ENCODE measurements at places on chromosomes 7 and 10.

DNA sequence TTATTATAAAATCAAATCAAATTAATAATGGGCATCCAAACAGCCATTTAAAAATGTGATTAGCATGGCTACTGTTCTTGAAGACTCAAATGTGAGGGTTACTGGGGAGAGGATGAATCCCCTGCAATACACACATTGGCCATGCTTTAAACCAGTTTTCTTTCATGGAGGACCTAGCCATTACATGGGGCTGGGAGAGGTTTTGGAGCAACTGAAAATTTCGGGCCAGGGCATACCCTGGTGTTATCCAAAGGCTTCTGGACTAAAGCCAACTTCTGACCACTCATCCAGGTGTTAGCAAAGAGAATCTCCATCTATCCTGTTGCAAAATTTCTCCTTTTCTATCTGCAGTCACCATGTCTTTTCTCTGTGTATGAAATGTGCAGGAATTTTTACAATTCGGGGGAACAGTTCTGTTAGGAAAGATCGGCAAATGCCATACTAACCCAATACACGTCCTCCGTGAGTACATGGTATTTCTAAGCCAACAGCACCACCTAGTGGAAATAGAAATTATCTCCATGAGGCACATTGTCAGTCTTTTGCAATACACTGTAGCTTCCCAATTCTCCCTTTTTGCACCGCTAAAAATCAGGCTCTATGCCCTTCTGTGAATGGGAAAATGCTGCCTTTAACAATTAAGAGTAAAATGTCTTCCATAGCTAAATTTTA, 47.0 kb upstream of the ZNF107 start:
- peak; percentile 8 for DNase-seq

DNA sequence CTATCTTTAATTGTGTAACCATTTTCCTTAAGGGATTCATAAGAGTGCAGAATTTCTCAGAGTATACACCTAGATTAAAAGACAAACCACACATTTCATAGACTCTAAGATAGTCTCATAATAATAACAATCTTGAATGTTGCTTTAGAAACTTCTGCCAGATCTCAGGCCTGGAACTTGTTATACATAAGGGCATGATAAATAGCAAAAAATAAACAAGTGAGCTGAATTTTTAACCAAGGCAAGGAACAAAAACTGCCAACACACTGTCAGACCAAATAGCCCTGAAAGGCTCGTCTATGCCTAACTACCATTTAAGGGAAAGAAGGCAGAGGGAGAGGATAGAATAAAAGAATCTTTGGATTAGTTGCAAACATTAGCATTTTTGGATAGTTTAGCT, 65.8 kb upstream of the SEMA3C start:
- DNase-seq, result no peak

DNA sequence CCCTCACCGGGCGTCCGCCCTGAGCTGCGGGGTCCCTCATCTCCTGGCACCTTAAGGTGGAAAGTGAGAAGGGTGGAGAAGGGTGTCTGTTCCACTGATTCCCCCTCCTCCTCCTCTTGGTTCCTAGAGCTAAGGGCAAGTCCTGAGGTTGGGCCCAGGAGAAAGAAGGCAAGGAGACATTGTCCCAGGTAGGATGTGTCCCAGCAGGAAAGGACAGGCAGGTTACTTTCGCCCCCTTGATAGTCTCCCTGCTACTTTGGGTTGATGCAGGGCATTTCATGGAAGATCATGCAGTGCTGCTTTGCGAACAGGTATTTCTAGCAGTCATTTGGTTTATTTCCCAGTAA, 582 bp downstream of the STEAP2 start:
- DNase-seq, result no peak

DNA sequence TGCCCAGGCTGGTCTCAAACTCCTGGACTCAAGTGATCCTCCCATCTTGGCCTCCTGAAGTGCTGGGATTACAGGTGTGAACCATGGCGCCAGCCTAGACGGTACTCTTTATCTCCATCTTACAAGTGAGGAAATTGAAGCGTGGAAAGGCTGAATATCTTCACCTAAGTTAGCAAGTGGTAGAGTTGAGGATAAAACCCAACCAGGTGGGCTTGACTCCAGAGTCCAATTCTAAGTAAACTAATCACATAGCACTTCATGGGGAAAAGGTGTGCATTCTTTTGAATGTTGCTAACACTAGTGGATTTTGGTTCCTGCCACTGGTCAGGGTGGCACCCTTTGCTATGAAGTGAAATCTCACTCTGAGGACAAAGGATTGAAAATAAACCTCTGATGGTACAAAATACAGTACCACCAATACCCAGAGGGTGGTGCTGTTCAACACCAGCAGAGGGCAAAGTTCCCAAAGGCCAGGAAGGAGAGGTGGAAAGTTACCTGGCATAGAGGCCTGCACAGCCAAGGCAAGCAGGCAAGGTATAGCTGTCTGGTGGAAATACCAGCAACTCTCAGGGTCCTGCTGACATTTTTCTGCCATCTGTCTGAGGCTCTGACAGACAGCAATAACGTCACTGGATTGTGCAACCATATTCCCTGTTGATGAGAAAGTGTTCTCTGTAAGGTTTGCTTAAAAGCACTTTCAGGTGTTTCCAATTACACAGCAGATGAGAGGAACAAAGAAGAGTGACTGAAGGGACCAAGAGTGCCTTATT, 17.6 kb downstream of the ZDHHC16 start:
- DNase-seq, result peak; percentile 35

DNA sequence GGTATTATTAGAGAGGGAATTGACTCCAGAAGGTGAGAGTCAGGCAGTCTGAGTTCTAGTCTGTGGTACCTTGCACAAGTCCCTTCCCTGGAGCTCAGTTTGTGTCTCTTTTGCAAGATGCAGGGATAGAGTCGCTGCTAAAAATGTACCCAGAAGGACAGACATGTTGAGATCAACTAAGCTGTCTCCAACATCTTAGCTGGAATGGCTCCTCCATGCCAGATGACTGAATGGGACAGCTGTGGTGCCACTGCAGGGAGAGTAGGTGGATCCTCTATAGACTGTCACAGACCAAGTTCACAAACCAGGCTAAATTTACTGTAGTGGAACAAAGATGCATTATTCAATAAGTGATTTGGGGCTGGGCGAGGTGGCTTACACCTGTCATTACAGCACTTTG, 120.1 kb downstream of the NEURL1 start:
- DNase-seq, result no peak

- no peak for DNase-seq
These were observed 150.8 kb upstream of the NPS start for GRCh38 chr10:127398140-127398970.

DNA sequence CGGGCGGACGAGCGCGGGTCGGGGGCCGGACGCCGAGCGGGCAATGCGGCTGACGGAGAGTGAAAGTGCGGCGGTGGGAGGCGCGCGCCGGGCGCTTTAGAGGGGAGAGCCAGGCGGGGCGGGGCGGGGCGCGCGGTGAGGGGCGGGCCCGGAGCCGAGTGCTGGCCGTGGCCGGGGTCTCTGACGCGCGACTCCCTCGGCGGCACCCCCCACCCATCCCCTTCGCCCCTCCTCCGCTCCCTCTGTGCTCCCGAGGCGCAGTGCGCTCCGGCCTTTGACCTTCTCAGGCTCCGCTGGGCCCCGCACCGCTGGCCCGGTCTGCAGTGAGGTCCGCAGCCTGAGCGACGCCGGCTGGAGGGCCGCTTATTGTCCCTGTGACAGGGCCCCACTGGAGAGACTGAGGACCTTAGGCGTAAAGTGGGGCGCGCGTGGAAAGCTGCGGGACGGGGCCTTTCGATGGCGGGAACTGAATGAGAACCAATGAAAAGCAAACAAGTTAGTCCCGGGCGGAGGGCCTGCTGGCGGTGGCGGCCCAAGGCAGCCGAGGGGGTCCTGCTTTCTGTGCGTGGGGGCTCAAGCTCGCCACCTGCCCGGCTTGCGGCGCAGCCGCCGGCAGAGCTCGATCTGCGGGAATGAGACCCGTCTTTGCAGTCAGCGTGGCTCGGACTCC, at the start of gene CXCL12:
TSS of gene CXCL12 (minus strand) at position 72 of the 670 bp plus-strand sequence. CDS start 92 bp downstream, outside the sequence.
- no peak for DNase-seq

- DNase-seq, result no peak
These were observed 139.0 kb upstream of the MKLN1 start for GRCh38 chr7:131188367-131189339.

DNA sequence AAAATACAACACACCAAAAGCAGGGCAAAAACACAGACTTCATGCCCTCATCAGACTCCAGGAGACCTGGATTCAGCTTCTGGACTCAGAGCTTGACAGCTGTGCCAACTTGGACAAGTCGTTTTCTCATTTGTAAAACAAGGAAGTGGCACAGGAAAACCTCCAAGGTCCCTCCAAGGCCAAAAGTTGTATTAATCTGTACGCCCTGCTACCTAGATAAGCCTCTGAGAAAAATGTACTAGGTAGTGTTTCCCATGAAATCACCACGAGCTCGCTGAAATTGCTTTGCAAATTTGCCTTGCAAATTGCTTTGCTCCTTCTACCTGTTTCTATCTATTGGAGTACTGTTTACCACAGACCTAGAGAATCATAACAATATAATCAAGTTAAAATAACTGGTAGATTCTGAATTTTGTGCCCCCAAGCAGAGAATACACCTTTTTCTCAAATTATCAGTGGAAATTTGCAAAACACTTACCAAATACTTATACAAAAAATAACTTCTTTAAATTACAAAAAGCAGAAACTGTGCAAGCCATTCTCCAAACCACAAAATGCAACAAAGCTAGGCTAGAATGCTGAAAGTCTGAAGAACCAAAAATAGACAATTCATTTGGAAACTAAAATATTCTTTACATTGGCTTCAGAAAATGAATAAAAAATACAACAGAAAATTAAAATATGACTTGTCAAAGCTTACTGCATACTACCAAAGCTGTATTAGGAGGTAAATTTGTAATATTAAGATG, 158.1 kb upstream of the CHST15 start:
- DNase-seq, result no peak

GRCh38 chr7:142581341-142581740, 167.9 kb upstream of the PRSS1 start:
- no peak for DNase-seq

DNA sequence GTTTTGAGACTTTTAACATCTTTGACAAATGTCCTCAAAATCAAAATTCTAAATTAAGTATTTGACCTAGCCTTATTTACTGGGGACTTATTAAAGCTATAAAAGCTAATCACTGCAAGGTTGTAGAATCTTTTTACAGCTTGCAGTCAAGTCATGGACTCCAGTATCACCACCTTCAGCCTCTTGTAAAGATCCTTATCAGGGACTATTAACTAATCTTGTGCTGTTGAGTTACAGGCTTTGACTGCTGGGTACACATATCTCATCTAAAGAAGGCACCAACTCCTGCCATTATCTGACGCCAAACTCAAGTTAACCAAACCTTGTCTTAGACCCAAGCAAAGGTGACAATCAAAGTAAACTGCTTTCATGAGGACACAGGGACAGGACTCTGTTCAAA, 621.0 kb upstream of the IGFBP3 start:
- no peak for DNase-seq

DNA sequence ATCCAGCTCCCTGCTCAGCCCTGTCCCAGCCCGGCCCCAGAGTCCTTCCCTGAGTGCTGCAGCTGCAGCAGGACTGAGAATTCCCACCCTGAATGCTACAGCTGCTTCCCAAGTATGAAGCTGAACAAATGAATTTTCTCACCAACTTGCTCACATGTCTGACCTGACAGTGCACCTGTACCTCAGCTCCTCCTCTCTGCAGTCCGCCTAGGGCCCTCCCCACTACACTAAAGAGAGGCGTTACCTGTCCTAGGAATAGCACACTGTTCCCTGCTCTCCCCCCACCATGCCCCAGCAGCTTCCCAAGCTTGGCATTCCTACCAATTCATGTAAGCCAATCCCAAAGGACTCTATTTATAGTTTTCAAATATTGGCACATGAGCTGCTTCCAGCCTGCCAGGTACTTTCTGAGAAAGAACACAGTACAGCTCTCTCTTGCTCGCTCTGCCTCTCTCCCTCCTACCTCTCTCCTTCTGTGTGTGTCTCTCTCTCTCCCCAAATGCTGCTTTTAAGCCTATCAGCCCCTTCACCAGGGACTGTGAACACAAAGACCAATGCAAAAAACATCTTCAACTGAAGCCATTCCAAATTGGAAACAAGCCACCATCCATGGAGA, 400.1 kb downstream of the TNS3 start:
- DNase-seq, result no peak

DNA sequence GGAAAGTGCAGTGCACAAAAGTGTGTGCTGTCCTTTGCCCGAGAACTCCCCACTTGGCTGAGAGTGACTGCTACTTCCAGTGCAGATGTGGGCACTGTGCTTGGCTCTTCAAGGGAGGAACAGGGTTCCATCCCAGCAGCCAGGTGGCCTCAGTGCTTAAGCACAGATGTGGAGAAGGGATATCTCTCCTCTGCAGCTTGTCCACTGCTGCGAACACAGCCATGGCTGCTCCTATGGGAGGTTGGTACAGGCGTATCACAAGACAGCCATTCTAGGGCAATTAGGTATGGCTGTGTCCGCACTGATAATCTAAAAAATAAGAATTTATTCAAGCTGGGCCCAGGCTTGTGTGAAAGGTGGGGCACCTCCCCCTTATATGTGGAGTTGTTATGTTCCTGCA, 66.6 kb downstream of the GLCCI1 start:
- DNase-seq, result no peak
